ENCODE measurements at places on chromosomes 2 and 18. TPM values are rescaled to one million over a fixed set of nuclear protein-coding genes. Genes with fewer than 3 reads are reported as not detected.
A peak's percentile ranks its signal among the peaks of the same experiment; 100 is the strongest.

GRCh38 chr2:82340578-82341053, 2036.1 kb upstream of the LRRTM1 start:
- DNase-seq: no peak

- no peak for DNase-seq
These were observed 77.7 kb downstream of the MYT1L start for GRCh38 chr2:2253172-2254016.

GRHL1 gene
- polyA plus RNA-seq: 0.86 TPM

EHD3 gene
- 3.6 TPM for polyA plus RNA-seq

CXCR1 gene
- polyA plus RNA-seq: not detected

- DNase-seq: no peak
These were observed 491.2 kb upstream of the HS6ST1 start for GRCh38 chr2:128809880-128810279.

DNA sequence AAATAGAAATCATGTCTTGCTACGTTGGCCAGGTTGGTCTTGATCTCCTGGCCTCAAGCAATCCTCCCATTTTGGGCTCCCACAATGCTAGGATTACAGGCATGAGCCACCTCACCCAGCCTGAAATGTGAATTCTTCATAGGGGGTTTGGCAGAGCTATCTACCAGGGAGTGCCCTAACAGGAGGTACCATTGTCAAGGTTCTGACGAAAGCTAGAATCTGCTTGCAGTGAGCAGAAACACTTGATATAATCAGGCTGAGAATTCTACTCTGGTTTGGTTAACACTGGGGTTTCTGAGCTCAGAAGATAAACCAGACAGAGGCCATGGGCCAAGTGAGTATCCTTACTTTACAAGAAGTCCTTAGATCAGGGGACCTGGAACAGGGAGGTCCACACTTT, 7.2 kb upstream of the LAMA3 start:
- no peak for DNase-seq

DNA sequence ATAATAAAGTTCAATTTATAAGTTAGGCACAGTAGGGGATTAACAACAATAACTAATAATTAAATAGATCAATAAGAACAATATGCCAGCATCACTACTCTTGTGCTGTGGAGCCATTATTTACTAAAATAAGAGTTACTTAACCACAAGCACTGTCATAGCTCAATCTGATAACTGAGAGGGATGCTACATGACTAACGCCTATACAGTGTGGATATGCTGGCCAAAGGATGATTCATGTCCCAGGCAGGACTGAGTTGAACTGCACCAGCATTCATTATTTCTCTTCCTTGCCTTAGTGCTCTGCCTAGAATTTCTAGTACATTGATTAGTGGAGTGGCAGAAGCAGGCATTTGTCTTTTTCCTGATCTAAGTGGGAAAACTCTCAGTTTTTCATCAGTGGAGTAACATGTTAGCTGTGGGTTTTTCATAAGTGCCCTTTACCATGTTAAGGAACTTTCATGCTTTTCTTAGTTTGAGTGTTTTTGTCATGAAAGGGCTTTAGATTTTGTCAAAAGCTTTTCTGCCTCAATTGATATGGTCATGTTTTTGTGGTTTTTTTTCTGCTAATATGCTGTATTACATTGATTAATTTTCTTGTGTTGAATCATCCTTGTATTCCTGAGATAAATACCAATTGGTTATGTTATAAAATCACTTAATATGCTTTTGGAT, 21.7 kb downstream of the KIAA1328 start:
- DNase-seq: no peak

- DNase-seq: no peak
These were observed 3.9 kb downstream of the SLC35F6 start for GRCh38 chr2:26767894-26768487.

- peak; percentile 61 for DNase-seq
These were observed 110.1 kb downstream of the MAIP1 start for GRCh38 chr2:200065477-200065876.

KCNJ3 gene
- 1.7 TPM for polyA plus RNA-seq

COL3A1 gene
- polyA plus RNA-seq: 5,623 TPM

CTAGE1 gene
- polyA plus RNA-seq: not detected

- DNase-seq: no peak
These were observed 103.8 kb upstream of the COPS8 start for GRCh38 chr2:236981701-236982485.

- DNase-seq: no peak
These were observed 324.8 kb upstream of the CHAC2 start for GRCh38 chr2:53442783-53443182.

HOXD12 gene
- not detected for polyA plus RNA-seq

HNMT gene
- polyA plus RNA-seq: 21.2 TPM

GRCh38 chr2:168679081-168679480, 123.4 kb upstream of the NOSTRIN start:
- no peak for DNase-seq

POMC gene
- 20.8 TPM for polyA plus RNA-seq

DNA sequence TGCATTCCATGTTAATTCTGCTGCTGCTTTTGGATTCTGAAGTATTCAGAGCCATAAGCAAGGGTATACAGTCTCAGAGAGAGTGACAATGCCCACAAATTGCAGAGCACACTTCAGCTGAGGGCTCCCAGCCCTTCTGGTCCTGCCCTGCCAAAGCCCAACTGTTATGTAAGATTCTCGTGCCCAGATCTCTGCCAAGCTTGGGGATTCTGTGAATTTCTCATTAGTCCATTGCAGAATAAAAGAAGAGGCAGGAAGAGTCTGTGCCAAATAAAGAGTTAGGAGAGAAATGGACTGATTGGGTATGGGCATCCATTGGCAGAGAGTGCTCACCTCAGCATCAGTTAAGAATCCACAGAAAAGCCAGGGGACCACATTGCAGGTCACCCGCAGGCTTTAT, 112.0 kb upstream of the PNPT1 start:
- DNase-seq: no peak

DNA sequence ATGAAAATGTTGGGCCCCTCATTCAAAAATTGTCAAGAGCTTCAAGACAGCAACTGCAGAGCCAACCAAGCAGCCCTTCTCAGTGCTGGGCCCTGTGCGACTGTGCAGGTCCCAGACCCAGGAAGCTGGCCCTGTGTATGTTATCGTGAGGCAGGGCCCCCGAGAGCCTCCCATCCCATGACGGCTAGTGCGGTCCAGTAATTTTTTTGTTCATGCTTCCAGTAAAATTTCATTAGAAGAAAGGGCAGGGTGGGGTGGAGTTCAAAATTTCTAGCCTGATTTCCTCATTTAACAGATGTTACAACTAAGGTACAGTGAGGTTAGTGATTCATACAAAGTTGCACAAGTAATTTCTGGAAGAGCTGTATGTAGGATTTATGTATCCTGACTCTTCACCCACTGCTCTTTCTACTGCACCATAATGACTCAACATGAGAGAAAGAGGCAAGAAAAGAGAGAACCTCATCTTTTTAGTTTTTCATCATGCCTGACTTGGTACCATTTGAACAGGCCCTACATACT, 105.5 kb downstream of the ZEB2 start:
- DNase-seq: no peak

DNA sequence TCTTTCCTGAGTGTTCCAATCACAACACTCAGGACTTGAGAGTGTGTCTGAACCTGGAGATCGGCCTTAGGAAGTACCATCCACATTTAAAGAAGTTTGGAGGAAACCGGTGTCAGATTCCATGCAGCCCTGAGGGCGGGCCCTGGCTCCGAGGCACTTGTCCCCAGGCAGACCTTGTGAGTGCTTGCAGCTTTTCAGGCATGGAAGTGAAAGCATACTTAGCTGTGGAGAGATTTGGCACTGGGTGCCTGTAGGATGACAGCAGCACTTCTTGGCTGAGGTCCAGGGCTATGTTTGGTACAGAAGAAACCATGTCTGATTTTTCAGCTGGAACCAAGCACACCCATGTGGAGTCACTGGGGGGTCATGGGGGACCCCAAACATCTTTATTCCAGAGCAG, 230.8 kb downstream of the SEPTIN10 start:
- peak; percentile 63 for DNase-seq

DNA sequence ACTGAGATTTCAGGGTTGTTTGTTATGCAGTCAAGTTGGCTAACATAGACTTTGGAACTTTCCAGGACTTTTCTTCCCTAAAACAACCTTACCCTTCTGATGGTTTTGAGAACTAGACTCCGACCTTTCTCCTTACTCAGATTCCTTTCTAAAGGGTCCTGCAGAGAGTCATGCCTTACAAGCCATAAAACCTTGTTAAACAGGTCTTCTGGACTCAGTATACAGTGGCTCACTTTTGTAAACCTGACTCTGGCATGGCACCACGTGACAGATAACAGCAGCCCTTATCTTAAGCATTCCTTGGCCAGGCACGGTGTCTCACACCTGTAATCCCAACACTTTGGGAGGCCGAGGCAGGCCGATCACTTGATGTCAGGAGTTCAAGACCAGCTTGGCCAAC, 253.2 kb upstream of the RAB6C start:
- no peak for DNase-seq

GDF7 gene
- polyA plus RNA-seq: 0.76 TPM

DNA sequence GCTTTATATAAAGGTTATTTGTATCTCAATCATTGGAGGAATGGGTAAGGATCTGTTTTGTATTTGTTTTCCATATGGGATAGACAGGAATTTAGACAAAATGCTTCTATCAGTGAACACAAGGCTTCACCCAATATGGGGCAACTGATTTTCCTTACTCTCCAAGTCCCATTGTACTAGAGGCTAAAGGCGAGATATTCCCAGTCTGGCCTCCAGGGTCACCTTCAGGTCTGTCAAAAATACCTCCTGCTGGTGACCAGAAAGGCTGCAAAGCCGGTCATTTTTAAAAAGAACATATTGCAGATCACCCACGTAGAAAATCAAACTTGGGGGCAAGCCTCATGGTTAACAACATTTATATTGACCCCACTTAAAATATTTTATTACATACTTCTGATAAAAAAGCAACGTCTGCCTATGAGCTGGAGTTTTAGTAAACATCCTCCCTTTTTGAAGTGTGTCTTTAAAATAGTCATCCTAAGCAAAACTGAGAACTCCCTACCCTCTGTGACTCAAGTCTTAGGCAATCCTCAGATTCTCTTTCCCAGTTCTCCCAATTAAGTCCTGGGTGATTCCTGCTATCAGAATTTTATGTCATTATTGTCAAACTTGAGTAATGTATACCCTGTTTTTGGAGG, 276.6 kb downstream of the MREG start:
- DNase-seq: no peak

DNA sequence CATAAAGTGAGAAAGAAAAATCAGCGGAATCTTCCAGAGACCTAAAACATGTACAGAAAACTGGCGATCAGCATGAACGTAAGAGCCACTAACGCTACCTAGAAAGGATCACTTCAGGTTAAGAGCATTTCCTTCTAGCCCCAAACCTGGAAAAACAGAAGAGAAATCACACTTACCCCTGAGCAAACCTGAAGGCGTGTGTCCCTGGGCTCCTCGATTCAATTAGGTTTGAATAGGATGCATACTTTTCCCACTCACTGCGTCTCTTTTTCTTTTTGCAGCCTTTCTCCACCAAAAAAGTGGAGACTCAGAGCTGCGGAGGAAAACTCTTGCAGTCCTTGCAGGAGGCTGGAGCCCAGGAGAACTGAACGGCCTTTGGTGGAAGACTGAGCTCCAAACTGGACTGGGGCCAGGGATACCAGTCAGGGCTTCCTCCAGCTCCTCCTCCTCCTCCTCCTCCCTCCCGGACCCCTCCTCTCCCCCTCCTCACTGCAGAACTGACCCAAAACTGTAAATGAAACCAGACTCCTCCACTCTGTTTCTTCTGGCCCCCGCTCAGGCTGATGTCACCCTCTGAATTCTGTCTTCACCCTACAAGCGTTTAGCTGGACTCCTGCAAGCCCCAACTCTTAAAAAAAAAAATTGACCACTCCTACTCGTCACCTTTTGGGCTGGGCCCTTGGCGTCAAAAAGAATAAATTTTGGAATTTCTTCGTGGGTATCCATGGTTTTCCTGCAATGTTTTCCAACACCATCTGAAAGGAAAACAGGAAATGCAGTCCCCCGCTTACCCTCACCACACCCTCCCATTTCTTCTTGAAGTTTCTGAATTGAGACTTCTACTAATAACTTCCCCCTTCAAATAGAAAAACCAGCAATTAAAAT, at the start of gene COL6A3:
Gene COL6A3 (minus strand): TSS at position 388 of the 885 bp plus-strand sequence. CDS start 17,347 bp downstream, outside the sequence.
- peak; percentile 92 for DNase-seq

DOK1 gene
- polyA plus RNA-seq: 5.4 TPM

GRCh38 chr2:194260185-194260584, 1396.8 kb upstream of the SLC39A10 start:
- DNase-seq: no peak

DNA sequence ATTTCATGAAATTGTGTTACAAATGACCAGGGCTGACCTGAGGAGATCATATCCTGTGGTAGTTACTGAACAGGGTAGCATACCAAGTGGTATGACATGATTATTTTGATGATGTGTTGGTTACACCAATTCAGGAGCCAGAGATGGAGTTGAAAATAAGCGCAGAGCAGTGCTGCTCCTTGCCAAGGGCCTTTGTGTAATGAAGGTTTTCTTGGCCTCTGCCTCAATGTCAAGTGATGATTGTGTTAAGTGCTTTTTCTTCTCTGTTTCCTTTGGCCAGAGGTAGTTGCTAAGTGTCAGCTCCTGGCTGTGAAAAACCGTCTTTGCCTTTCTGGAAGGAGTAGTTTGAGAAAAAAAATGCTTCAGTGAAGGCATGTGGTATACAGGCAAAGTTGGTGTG, 131.2 kb downstream of the CERS6 start:
- no peak for DNase-seq

CLIP4 gene
- 18.4 TPM for polyA plus RNA-seq

DNA sequence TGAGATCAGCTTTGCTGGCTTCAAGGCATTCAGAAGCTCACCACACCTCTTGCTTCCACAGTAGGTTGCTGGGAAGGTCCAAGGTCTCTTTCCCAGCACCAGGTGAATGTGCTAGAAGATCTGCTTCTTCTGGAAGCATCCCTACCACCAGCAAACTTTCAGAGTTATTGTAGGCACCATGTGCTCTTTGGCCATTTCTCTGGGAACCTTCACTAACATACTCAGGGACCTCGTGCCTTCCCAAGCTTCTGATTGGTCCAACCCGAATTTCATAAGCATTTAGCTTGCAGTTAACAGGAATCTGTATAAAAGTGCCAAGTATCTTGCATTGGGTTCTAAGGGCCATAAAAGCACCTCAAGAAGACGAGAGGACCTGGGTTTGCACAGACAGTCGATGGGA, 86.5 kb upstream of the ARL4C start:
- no peak for DNase-seq

CTNNA2 gene
- polyA plus RNA-seq: 0.64 TPM

- no peak for DNase-seq
These were observed 40.8 kb downstream of the ZEB2 start for GRCh38 chr2:144479138-144479537.

EIPR1 gene
- 16.1 TPM for polyA plus RNA-seq

- DNase-seq: no peak
These were observed 12.0 kb downstream of the KCNK3 start for GRCh38 chr2:26704441-26704977.

- DNase-seq: no peak
These were observed 193 bp downstream of the MBOAT2 start for GRCh38 chr2:9003366-9003615.

RNU2-63P gene
- polyA plus RNA-seq: not detected

All from muscle of arm (tissue), 14 donors.